ENCODE measurements at places on chromosomes 3 and 15.

DNA sequence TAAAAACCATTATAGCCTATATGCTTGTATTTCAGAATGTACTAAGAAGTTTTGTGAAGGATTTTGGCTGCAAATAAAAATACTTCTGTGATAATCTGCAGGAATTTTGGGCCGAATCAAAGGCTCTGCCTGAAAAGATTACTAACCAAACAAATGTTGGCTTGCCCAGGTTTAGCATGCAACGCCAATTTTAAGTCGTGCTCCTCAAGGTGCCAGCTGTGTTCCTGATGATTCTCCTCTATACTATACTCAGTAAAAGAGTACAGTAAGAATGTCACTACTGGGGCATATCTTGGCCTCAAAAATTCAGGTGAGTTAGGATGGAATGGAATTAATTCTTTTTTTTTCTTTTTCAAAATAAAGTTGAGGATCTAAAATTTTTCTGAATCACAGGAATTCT is 150.8 kb upstream of the TSPAN3 start:
- DNase-seq = no peak

- no peak for DNase-seq
Observed at GRCh38 chr15:37518436-37518835, 416.0 kb upstream of the TMCO5A start.

GRCh38 chr3:120858521-120858920 is 49.5 kb upstream of the STXBP5L start:
- no peak for DNase-seq

DNA sequence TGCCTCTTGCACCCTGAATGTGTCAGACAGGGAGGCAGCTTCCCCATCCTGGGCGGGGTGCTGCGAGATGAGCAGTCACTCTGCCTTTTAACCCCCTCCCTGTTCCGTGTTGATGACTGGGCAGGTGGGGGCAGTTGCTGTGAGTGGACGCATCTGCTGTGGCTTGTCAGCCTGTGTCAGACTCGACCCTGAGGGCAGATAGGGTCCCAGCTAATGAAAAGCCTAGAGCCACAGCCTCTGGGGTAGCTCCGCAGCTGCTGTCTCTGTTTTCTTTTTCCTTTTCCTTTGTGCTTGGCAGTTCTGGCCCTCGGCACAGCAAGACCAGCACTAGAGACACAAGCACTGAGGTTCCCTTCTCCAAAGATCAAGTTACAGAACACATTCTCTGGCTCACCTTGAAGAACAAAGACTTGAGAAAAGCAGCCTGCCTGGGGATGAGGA is 43.0 kb upstream of the GLCE start:
- peak; percentile 48 for DNase-seq

DNA sequence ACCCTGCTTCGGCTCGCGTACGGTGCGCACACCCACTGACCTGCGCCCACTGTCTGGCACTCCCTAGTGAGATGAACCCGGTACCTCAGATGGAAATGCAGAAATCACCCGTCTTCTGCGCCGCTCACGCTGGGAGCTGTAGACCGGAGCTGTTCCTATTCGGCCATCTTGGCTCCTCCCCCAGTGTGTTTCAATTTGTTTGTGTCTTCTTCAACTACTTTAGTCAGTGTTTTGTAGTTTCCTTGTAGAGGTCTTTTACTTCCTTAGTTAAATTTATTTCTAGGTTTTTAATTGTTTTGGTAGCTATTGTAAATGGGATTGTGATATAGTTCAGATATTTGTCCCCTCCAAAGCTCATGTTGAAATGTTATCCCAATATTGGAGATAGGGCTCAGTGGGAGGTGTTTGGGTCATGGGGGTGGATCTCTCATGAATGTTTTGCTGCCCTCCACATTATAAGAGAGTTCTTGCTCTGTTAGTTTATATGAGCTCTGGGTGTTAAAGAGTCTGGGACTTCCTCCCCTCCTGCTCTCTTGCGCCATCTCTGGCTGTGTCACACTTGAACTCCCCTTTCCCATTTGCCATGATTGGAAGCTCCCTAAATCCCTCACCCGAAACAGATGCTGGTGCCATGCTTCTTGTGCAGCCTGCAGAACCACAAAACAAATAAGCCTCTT is 304.4 kb downstream of the DOCK3 start:
- peak; percentile 9 for DNase-seq

All from neural progenitor cell (in vitro differentiated cells).